ENCODE measurements at places on chromosomes 7 and 10. TPM values are rescaled to one million over a fixed set of nuclear protein-coding genes. Genes with fewer than 3 reads are reported as not detected.

Gene TMEM213
- polyA plus RNA-seq = 0.87 TPM

Gene RNLS
- 7.1 TPM for polyA plus RNA-seq

Gene C10orf105
- 8.2 TPM for polyA plus RNA-seq

Gene FASTK
- polyA plus RNA-seq = 71.4 TPM

Gene MYH16
- not detected for polyA plus RNA-seq

Gene EBF3
- 166 TPM for polyA plus RNA-seq

Gene PRSS37
- 0.24 TPM for polyA plus RNA-seq

Gene CALD1
- polyA plus RNA-seq = 77.4 TPM

Gene ASZ1
- polyA plus RNA-seq = not detected

Gene CYP2E1
- polyA plus RNA-seq = 18.1 TPM

Gene KCNMA1
- 39.8 TPM for polyA plus RNA-seq

Gene ACTL6B
- 83.1 TPM for polyA plus RNA-seq

Gene CCDC71L
- polyA plus RNA-seq = 8.0 TPM

Gene GPR146
- 3.2 TPM for polyA plus RNA-seq

Gene CTTNBP2
- 41.7 TPM for polyA plus RNA-seq

Gene PDGFA
- 73.8 TPM for polyA plus RNA-seq

Gene HHEX
- 8.8 TPM for polyA plus RNA-seq

Gene NPFFR1
- 1.7 TPM for polyA plus RNA-seq

Gene CYP2C19
- 0.08 TPM for polyA plus RNA-seq

Gene TET1
- polyA plus RNA-seq = 4.9 TPM

Gene CTNNA3
- polyA plus RNA-seq = 24.8 TPM

Gene IPMK
- 14.2 TPM for polyA plus RNA-seq

Gene CALML3
- polyA plus RNA-seq = 0.08 TPM

Gene RBP4
- 7.3 TPM for polyA plus RNA-seq

Gene CRTAC1
- polyA plus RNA-seq = 65.6 TPM

Gene CCDC3
- polyA plus RNA-seq = 51.1 TPM

Gene GFRA1
- 50.1 TPM for polyA plus RNA-seq

Gene SCIN
- polyA plus RNA-seq = 17.0 TPM

Gene SH2D4B
- 0.14 TPM for polyA plus RNA-seq

Gene BAG3
- polyA plus RNA-seq = 23.3 TPM

Gene LIPF
- polyA plus RNA-seq = not detected
